ENCODE measurements at places on chromosomes 11 and 22. TPM values are rescaled to one million over a fixed set of nuclear protein-coding genes. Genes with fewer than 3 reads are reported as not detected.

The TECTA gene
- 0.59 TPM for total RNA-seq

The CLMP gene
- 30.6 TPM for total RNA-seq

The STK33 gene
- 15.6 TPM for total RNA-seq

The OR2AG1 gene
- total RNA-seq: not detected

The TSPAN18 gene
- total RNA-seq: 166 TPM

The HBG2 gene
- not detected for total RNA-seq

The KCNK4 gene
- 0.13 TPM for total RNA-seq

The LARGE2 gene
- 0.50 TPM for total RNA-seq

The TMEM86A gene
- 3.9 TPM for total RNA-seq

The DUSP8 gene
- total RNA-seq: 9.0 TPM

The IGLL1 gene
- total RNA-seq: not detected

The VWA5A gene
- total RNA-seq: 5.4 TPM

DNA sequence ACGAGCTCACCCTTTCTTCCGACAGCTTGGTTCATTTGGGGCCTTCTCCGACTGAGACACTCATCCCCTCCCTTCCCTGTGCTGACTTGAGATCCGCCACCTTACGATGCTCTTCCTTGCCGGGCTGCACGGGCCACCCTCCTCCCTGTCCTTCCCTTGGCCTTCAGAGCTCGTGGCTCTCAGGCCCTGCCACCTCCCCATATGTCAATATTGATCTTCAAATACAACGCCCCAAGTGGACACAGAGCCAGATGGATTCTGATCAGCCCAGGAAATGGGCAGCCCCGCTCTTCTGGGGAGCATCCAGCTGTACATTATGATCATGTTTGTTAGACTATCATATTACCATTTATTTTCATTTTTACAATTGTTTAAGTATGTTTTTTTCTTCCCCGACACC is 812.8 kb downstream of the TBC1D22A start:
- no peak for DNase-seq

DNA sequence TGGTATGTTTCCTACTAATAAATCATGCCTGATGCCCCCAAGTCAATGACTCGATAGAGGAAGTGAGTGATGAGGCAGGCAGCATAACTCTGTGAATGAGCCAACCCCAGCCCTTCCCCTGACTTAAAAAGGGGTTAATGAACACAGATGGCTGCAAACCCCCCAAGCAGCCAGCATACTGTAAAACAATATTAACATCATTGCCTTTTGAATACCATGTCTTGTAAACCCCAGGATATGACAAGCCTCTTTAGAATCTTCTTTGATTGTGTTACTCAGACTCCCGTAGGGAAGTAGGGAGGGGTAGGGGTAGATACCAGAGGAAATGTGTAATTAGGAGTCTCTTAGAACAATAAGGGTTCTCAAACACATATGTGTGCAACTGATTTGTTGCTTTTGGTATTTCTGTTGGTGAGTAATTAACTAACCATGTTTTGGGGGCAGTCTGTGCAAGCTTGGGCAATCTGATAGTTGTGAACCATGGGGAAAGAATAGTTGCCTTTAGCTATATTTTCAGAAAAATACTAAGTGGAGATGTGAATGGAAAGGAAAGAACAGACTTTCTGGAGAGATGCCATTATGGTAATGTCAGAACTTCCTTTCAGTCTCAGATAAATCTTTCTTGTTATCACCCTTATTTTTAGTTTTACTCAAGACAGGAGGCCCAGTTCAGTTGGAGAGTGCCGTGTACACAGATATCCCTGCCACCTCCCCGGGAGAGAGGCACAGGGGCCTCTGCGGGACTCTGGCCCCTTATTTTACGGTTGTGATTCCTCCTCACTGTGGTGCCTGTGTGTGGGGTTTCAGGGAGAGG is 701.8 kb downstream of the NTM start:
- no peak for DNase-seq

GRCh38 chr11:114073828-114074381 is 14.4 kb downstream of the ZBTB16 start:
- DNase-seq: no peak

GRCh38 chr11:94879006-94879405 is 94.3 kb downstream of the CWC15 start:
- no peak for DNase-seq

DNA sequence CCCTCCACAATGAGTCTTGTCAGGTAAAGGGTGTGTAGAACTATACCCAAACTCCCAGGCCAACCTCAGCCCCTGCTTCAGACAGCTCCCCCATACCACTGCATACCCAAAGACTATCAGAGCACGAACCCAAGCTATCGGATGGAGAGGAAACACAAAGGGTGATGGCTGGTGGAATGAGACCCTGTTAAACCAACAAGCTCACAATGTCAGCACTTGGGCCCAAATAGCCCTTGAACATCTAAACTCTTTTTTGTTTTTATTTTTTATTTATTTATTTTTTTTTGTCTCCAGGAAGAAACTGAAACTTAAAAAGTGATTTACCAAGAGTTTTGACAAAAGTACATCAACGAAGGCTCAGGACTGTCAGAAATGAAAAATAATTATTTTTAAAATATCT is 10.6 kb downstream of the DGCR2 start:
- no peak for DNase-seq

- no peak for DNase-seq
Measured at GRCh38 chr11:60150279-60150678, 32.6 kb downstream of the MS4A6A start.

- no peak for DNase-seq
Measured at GRCh38 chr11:29336727-29337575, 679.9 kb downstream of the KCNA4 start.

DNA sequence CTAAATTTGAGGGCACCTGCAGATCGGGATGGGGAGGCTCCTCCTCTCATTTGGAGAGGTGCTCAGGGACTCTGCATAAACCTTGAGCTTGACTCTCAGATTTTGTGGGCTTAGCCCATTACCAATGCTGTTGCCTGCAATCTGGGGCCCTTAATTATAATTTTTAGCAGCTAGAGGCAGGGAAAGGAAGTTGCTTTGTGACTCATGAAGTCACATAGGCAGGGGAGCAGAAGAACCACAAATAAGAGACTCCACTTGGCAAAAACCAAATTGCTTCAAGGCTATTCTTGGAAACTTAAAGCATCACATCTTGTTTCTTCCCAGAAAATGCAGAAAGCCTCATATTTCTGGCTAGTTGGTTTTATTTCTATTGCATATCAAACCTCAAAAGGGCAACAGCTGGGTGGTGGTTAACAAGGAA is 46.9 kb downstream of the MICAL2 start:
- no peak for DNase-seq

GRCh38 chr11:82754410-82754809 is 20.7 kb upstream of the FAM181B start:
- DNase-seq: no peak

DNA sequence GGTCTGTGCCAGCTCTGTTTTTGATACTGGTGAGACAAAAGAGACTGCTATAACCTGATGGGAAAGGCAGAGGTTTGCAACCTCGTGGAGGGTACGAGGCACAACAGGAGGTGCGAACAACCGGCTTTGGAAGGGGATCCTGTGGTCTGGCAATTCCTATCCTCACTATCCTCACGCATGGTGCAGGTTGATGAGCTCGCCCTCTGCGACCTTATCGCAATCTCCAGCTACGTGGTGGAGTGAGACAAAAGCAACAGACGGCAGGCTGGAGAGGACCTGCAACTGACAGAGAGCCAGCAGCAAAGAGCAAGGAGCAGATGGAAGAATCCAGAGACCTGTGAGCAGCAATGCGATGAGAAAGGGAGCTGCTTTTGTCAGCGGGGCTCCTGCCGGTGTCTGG is 47.3 kb upstream of the TSKU start:
- no peak for DNase-seq

- DNase-seq: no peak
Measured at GRCh38 chr11:115197433-115197832, 306.8 kb downstream of the CADM1 start.

GRCh38 chr11:73147771-73148681 is 5.9 kb upstream of the FCHSD2 start:
- peak; percentile 77 for DNase-seq

DNA sequence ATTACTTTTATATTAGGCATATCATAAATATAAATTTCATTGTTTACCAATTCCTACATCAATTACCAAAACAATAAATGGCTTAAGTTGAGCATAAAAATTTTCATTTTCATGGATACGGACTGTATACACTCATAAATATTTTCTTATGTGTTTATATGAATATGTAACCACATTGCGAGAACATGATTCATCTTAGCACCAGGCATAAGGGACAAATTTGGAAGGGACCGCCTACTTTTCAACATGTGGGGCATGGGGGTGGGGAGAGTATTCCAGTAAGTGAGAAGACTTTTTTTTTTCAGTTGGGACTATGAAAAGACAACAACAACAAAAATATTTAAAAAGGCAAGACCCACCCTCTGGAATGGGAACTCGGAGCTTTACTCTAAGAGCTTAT is 296.1 kb downstream of the RAB38 start:
- no peak for DNase-seq

DNA sequence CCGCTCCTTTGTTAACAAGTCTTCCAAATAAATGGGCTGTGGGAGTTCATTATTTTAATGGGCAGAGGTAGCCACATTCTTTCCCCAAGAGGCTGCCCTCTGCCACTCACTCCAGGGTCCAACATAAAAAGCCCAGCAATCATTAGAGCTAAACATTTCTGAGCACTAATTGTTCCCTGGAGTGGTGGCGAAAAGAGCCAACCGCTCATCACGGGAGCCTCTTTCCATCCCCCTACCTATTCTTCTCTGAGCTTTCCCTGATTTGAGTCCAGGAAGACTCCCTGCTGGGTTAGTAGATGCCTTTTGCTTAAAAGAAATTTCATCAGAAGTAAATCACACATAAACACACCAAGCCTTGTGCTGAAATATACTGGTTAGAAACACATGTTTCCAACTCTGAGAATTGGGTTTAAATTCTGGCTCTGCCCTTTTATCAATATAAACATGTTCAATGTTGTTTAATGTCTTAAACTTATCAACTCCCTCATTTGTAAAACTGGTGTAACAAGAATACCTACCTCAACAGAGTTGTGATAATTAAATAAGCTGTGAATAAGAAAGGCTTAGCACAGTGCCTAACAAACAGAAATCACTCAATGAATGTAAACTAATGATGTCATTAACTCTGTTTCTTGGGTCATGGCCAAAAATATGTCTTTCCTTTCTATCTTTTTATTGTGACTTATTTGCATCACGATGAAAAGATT is at the start of gene OR5A2:
TSS of gene OR5A2 (minus strand) at position 53 of the 707 bp plus-strand sequence. CDS start 3,460 bp downstream, outside the sequence.
- DNase-seq: no peak

DNA sequence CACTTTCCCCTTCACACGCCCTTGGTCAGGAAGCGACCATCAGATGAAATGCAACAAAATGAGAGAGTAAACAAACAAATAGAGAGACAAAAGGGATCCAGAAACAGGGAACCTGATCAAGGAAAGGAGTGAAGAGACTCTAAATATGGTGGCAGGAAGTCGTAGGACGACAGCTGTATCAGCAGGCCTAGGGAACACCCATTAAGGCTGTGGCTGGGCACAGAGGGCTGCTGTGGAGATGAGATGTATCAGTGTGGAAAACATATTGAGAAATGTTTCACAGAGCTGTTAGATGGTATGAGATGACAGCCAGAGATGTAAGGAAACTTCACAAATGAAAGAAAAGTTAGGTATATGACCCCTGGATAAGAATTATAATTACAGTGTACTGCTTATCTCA is 155.8 kb upstream of the MTMR2 start:
- DNase-seq: no peak

DNA sequence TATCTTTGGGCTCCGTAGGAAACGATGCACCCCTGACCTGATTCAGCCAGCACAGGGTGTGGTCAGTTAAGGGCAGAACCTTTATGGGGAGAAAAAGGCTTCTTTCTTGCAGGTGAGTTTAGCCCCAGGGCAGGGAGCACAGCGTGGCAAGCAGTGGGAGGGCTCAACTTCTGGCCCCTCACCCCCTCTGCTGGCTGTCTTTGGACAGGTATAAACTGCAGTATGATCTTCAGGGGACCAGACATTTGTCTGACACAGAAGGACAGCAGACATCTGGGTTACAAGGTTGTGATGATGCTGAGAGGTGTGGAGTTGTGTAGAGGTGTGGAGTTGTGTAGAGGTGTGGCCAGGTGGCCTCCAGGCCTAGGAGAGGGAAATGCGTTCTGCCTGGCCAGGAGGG is 324.0 kb upstream of the PLET1 start:
- DNase-seq: no peak

Measured in left cardiac atrium (tissue), 4 donors.